ENCODE measurements at places on chromosomes 11 and 22.

GRCh38 chr11:101082813-101083212 is 46.8 kb downstream of the PGR start:
- no peak for DNase-seq

- no peak for DNase-seq
Measured at GRCh38 chr11:9852465-9852864, 188.6 kb downstream of the SWAP70 start.

DNA sequence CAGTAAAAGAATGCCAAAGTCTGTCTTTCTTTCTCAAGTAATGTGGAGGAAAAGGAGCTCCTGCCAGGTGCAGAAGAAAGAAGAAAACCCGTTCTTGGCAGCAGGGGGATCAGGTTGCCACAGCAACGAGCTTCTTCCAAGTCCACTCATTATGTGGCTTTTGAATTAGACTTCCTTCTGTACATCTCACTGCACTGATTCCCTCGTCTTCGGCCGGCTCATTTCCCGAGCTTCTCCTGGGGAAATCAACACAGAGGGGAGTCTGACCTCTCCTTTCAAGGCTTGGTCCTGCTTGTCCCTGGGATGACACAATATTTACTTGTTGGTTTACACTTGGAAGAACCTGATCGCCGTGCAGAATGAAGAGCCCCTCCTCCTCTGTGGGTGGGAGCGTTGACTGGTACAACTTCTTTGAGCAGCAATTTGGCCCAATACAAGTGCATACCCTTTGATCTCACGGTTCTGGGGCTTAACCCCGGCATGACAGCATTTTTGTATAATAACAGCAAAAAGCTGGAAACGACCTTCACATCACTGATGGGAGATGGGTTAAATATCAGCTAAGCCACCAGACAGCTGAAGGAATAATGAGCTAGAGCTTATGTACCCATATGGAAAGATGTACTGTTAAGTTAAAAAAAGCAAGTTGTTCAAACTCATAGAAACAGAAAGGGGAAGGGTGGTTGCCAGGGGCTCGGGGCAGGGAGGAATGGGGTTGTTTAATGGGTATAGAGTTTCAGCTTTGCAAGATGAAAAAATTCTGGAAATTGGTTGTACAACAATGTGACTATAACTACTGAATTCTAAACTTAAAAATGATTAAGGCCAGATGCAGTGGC is 35.4 kb downstream of the MCHR1 start:
- no peak for DNase-seq

- no peak for DNase-seq
Measured at GRCh38 chr11:23755769-23756168, 741.1 kb upstream of the LUZP2 start.

DNA sequence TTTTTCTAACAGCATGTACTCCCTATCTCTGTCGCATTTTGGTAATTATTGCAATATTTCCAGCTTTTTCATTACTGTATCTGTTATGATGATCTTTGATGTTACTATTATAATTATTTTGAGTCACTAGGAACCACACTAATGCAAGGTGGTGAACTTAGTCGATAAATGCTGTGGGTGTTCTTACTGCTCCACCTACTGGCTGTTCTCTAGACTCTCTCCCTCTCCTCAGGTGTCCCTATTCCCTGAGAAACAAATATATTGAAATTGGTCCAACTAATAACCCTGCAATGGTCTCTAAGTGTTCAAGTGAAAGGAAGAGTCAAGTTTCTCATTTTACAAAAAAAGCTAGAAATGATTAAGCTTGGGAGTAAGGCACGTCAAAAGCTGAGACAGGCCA is 10.5 kb downstream of the ARL14EP start:
- peak; percentile 11 for DNase-seq

- DNase-seq, result no peak
Measured at GRCh38 chr11:80383655-80384054, 942.8 kb upstream of the TENM4 start.

GRCh38 chr22:19592464-19592863 is 68.3 kb upstream of the CLDN5 start:
- DNase-seq, result no peak

Measured in NCI-H460 (cell line).